Fibroblast of skin of back (primary cell): ENCODE measurements at places on chromosomes 7 and 10.

DNA sequence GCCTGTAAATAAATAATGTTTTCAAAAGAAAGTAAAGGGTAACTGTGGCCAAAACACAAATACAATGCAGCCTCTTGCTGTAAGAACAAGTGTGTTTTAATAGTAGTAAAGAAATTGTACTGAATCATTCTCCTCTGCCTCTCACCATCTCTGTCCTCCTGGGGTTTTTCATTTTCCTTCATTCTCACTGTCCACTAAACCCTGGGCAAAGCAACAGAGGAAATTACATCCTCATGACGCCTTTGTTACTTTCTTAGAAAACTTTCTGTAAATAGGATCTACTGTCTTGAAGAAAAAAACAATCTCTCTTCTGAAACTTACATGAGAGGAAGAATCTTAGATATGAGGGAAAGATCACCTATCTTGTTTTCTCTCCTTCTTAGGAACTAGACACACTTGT is 54.6 kb downstream of the ASB4 start:
- no peak for DNase-seq

- peak; percentile 50 for DNase-seq
Observed at GRCh38 chr10:9302140-9302746, 1247.8 kb downstream of the GATA3 start.

DNA sequence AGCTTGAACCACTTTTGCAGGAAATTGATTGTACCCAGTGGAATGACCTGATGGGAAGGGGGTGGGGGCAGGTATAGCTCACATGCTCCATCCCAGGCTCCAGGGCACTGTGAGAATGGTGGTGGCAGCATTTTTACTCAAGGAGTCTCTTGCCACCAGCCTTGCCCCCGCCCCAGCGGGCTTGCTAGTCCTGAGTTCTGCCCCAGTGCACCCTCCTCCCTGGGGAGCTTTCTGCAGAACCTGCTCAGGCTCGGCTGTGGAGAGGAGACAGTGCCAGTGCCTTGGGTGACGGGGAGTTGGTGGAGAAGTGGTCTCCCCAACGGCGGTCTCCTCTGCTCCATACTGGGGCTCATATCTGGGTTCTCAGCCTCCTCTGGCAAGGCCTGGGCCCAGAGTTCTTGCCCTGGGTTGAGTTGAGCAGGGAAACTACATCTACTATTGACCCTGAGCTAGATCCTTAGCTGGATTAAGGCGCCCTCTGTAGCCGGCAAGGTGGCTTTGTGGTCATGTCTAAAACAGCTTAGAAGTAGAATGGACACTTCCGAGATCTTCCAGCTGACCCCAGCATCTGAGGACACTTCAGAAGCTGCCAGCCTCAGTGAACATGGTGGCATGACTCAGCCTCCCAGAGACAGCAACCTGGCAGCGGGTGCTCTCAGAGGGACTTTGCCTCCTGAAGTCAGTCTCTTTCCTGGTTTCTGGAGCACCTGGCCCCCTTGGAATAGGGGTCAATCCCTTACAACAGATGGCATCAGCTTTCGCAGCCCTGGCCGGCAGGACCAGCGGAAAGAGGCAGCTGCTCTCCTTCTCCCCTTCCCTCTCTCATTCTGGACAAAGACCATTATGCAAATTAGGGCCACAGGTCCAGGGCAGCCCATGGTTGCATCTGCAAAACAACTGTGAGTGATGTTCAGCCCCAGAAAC is 363.4 kb upstream of the MKI67 start:
- DNase-seq: no peak

DNA sequence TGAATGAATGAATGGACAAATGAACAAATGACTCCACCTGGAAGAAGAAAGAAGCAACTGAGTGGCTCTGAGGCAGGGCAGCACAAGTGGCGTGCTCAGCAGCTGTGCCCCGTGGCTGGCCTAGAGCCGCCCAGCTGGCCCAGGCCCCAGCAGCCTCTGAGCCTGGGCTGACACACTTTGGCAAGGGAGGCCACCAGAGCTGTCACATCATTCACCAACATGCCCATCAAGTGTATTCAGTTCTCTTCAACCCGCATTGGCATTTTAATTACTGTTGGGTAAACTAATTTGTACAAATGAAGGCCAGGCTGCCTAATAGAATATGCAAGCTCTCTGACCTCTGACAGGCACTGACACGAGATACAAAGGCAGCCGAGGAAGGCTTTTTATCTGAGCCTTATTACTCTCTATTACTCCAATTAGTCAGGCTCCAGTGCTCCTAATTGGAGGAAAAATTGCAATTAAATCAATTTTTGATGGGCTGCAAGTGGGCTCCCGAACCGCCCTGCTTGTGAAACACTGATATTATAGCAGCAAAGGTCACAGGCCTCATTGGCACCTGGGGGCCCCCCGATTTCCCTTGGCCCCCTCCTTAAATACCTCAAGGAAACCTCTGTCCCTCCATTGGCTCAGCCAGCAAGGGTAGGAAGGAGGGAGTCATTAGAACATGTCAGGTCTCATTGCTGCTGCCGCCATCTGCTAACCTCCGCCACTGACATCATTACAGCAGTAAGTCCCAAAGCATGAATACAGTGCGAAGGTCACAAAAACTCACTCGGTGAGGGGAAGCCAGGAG is 41.9 kb downstream of the DPCD start:
- no peak for DNase-seq

GRCh38 chr7:15747301-15747700 is 60.8 kb upstream of the MEOX2 start:
- DNase-seq: peak; percentile 62

DNA sequence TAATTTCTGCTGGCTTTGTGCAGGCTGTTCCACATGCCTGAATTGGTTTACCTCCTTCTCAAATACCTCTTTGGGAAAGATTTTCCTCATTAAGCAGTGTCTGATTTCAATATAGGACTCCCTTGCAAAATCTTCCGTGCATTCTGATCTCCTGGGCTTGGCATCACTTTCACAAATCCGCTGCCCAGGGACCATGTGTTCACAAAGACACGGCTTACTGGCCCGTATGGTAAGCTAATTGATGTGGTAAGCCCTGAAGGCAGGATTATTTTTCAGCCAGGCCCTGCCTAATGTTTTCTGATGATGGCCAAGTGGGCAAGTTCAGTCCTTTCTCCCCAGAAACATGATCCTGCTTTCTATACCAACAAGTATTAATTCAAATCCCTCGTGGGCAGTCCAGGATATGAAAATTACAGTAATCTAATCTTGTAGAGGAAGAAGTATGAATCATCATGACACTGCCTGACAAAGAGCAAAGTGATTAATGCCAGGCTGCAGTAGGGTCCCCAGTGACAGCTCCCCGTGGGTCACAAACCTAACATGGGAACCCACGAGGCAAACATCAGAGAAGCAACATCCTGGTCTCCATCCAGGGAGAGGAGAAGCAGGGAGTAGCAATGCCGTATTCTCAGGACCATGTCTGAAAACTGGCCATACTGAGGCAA is 11.6 kb upstream of the SVIL start:
- peak; percentile 80 for DNase-seq

GRCh38 chr7:107998660-107999480 is 4.1 kb downstream of the LAMB1 start:
- peak; percentile 22 for DNase-seq

- no peak for DNase-seq
Observed at GRCh38 chr7:130365088-130365487, 15.2 kb upstream of the CPA1 start.

- peak; percentile 91 for DNase-seq
Observed at GRCh38 chr10:69408318-69409175, 8.2 kb downstream of the TACR2 start.

GRCh38 chr7:95047291-95047690 is 139.9 kb downstream of the PPP1R9A start:
- DNase-seq: no peak

DNA sequence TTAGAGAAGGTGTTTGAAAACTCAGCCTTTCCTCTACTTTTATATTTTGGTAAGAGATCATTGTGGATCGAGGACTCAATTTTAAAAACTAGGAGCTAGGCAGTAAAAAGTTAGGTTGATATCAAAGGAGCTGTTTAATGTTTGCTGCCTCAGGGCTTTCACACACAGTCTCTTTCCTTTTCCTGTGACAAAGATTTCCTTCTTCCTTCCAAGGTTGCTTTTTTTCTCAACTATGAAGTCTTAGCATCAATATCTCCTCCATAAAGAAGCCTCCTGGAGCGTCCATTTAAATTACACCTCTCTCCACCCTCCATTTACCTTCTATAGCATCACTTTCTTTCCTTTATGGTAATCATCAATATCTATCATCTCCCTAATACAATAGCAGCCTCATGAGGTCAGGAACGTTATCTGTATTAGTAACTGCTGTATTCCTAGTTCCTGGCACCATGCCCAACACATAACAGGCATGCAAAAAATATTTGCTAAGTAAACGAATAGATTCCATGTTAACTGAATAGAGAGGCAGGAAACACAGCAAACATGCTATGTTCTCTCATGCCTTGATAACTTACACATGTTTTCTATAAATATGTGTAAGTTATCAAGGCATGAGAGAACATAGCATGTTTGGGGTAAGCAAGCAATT is 48.5 kb downstream of the GNAT3 start:
- DNase-seq: peak; percentile 56

DNA sequence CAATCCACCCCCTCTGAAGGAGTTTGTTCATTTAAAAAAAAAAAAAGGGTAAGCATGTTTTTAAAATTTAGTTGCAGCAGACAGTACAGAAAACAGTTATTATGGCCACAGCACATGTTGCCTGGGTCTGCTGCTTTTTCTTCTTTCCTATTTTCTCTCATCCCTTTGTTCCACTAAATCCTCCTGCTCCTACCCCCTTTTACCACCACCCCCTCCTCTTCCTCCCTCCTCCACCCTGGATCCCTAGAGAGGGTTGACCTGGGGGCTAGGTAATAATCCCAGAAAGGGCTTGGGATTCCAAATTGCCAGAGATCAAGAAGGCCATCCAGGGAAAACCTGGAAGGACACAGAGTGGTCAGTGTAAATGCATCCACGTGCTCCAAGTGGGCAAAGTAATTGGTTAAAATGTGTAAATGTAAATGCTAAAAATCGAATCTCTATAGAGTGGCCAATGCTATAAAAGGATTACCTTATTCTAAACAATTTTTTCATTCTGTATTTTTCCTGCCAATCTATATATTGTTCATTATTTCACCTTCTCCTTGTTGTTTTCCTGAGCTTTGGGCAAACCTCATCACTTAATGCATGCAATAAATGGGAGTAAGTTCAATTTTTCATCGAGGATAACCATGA is 89.0 kb upstream of the PIK3CG start:
- DNase-seq: no peak

- peak; percentile 81 for DNase-seq
Observed at GRCh38 chr10:33271969-33272583, 62.4 kb downstream of the NRP1 start.

DNA sequence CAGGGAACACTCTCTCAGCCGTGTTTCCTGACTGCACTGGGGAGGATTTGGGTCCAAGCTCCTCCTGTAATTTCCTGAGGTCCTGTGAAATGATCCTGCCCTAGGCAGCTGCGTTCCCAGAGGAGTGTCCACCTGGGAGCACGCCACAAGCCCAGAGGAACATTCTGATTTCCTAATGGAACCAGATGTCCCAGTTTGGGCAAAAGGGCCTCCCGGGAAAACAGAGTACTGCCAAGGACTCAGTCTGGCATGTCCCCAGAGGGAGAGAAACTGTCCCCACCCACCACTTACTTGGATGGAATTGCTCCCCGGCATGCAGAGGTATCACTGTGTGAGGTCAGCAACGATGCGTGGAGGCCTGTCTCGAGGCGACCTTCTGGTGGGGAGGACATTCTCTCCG is 34.5 kb downstream of the ASB13 start:
- DNase-seq: no peak

DNA sequence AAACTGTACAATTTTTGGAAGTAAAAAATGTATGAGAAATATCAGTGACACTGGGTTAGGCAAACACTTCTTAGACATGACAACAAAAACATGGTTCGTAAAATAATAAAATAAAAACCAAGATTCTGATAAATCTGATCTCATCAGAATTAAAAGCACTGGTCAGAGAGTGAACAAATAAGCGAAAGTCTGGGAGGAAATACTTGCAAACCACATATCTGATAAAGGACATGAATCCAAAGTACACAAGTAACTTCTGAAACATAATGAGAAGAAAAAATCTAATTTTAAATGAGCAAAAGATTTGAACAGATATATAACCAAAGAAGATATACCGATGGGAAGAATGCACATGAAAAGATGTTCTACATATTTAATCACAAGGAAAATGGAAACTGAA is 91.5 kb downstream of the RTKN2 start:
- DNase-seq: no peak

DNA sequence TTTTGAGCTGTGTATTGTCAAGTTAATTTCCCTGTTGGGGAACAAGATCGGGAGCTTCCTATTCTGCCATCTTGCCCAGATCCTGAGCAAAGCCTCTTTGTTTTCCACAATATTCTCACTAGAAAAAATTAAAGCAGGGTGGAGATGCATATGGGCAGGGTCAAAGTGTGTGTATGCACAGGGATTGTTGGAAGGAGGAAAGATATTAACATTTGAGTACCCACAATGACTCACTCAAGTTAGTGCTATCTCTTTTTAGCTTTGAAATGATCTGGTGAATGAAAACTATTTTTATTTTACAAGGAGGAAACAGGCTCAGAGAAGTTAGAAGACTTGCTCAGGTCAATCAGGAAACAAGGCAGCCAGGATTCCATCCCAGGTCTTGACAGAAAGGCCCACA is 6.7 kb upstream of the BTBD16 start:
- DNase-seq: peak; percentile 38

- DNase-seq: peak; percentile 37
Observed at GRCh38 chr10:58859526-58859925, 316.9 kb upstream of the PHYHIPL start.

- no peak for DNase-seq
Observed at GRCh38 chr7:12805957-12806356, 118.5 kb downstream of the ARL4A start.

DNA sequence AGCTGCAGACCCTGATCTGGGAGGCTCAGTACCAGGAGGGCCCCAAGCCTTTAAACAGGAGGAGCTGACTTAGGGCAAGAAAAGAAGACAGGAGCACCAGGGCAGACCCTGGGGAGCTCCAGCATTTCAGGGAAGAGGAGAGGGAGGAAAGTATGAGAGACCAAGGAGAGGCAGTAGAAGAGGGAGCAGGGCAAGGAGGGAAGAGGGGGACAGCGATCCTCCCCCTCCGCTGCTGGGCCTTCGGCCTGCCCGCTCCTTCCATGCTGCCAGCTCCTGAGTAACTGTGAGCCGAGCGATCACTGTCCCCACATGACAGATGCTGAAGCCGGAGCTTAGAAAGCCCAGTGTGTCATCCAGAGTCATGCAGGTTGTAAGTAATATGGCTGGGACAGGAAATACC is 65.9 kb downstream of the ALOX5 start:
- no peak for DNase-seq

GRCh38 chr10:7194571-7194970 is 216.3 kb downstream of the SFMBT2 start:
- DNase-seq: no peak

- no peak for DNase-seq
Observed at GRCh38 chr7:157501581-157501980, 164.8 kb downstream of the DNAJB6 start.
